ENCODE measurements at places on chromosomes 16 and 17. TPM values are rescaled to one million over a fixed set of nuclear protein-coding genes. Genes with fewer than 3 reads are reported as not detected.

CAPNS2 gene
- 3.2 TPM for total RNA-seq

GPR139 gene
- not detected for total RNA-seq

JPH3 gene
- 0.09 TPM for total RNA-seq

TMIGD1 gene
- not detected for total RNA-seq

JMJD6 gene
- 36.6 TPM for total RNA-seq

STAC2 gene
- not detected for total RNA-seq

KRT36 gene
- not detected for total RNA-seq

All from endothelial cell of umbilical vein (primary cell).